ENCODE measurements at places on chromosomes 4 and X. TPM values are rescaled to one million over a fixed set of nuclear protein-coding genes. Genes with fewer than 3 reads are reported as not detected.

GRCh38 chr4:81594490-81595159 is 122.9 kb upstream of the RASGEF1B start:
- no peak for DNase-seq

DNA sequence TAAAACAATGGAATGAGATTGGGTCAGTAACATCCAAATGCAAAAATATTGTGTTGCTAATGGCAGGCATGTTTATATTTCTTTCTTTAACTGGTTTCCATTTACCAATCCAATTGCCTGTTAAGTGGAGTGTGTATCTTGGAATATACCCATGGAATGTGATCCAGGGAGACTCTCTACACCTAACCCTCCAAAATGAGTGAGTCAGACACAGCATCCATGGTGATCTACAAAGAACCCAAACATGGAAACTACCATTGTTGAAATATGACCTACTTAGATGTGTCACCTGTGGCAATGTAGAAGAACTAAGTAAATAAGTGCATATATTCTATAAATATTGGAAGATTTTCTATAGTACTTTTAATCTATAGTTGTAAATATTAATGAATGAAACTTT is 110.3 kb downstream of the AREG start:
- DNase-seq: no peak

DNA sequence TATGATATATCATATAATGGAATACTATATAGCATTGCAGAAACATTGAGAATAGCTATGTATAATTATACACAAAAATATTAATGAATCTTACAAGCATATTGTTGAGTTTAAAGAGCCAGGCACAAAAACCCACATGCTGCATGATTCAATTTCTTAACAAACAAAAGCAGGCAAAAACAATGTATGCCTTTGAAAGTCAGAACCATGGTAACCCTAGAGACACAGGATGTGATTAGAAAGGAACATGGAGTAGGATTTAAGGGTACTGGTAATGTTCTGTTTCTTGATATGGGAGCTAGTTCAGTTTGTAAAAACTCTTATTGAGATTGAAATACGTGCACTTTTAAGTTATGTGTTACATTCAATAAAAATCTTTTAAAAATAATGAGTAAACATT is 21.5 kb downstream of the CXCL8 start:
- DNase-seq: no peak

- DNase-seq: no peak
Observed at GRCh38 chr4:173014113-173014558, 154.5 kb upstream of the GALNT7 start.

DNA sequence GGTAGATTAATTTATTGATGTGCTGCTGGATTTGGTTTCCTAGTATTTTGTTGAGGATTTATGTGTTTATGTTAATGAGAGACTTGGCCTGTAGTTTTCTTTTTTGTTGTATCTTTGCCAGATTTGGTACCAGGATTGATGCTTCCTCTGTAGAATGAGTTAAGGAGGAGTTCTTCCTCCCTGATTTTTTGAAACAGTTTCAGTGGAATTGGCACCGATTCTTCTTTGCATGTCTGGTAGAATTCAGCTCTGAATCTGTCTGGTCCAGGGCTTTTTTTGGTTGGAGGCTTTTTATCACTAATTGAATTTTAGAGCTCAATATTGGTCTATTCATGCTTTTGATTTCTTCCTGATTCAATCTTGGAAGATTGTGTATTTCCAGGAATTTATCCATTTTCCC is 174.0 kb upstream of the NDST4 start:
- no peak for DNase-seq

GRCh38 chr4:99624141-99624719 is 33.4 kb downstream of the C4orf54 start:
- DNase-seq: no peak

- DNase-seq: no peak
Observed at GRCh38 chrX:40581336-40581920, 658 bp downstream of the ATP6AP2 start.

GRCh38 chrX:120753413-120754251 is 122.0 kb downstream of the CT47B1 start:
- DNase-seq: no peak

DNA sequence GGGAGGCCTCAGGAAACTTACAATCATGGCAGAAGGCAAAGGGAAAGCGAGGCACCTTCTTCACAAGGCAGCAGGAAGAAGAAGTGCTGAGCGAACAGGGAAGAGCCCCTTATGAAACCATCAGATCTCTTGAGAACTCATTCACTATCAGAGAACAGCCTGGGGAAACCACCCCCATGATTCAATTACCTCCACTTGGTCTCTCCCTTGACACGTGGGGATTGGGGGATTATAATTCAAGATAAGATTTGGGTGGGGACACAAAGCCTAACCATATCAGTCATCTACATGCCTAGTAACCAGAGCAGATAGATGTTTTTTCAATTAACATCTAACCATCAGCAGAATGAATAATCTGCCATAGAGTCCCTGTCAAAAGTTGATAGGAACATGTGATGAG is 30.4 kb downstream of the FAM13A start:
- DNase-seq: no peak

Gene GPR119
- total RNA-seq: not detected

Gene BMP2K
- 45.2 TPM for total RNA-seq

Gene APLN
- 18.7 TPM for total RNA-seq

Gene PRR32
- total RNA-seq: not detected

Gene SEL1L3
- total RNA-seq: 24.3 TPM

All from dorsolateral prefrontal cortex (tissue), 122 donors.